ENCODE measurements at places on chromosomes 3 and 15.

DNA sequence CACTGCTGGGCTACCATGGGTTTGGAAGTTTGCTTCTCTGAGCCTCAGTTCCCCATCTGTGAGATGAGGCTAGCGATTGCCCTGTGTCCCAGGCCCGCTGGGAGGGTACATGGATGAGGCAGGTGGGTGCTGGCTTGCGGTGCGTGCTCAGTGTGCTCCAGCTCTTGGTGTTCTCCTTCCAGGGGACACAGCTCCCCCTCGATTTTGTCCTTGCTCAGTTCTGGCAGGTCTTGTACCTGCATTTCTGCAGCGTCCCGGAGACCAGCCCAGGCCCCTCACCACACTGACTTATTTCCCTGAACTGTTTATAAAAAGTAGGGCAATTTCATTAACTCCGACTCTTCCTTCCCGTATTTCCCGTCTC is 95.4 kb downstream of the TBC1D2B start:
- DNase-seq: no peak

GRCh38 chr3:43206632-43207031 is 79.7 kb upstream of the SNRK start:
- DNase-seq: no peak

DNA sequence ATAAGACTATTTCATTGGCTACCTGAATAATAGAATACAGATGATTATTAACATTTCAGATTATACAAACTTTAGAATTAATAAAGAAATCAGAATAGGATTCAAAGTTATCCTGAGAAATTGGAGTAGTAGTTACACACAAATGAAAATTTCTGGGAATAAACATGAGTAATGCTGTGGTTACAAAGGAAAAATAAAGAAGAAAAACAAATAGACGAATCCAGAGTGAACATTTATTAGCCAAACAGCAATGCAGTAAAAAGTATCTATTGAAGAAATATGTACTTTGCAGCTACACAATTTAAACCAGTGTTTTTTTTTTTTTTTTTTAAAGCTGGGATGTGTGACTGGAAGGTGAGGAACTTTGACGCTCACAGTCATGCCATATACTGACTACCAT is 1159.2 kb downstream of the TUSC7 start:
- no peak for DNase-seq

GRCh38 chr15:77540312-77541060 is 92.2 kb downstream of the LINGO1 start:
- no peak for DNase-seq

- DNase-seq: no peak
Observed at GRCh38 chr15:52714968-52715367, 35.8 kb upstream of the ATOSA start.

- peak; percentile 34 for DNase-seq
Observed at GRCh38 chr15:58222679-58223078, 84.5 kb downstream of the AQP9 start.

DNA sequence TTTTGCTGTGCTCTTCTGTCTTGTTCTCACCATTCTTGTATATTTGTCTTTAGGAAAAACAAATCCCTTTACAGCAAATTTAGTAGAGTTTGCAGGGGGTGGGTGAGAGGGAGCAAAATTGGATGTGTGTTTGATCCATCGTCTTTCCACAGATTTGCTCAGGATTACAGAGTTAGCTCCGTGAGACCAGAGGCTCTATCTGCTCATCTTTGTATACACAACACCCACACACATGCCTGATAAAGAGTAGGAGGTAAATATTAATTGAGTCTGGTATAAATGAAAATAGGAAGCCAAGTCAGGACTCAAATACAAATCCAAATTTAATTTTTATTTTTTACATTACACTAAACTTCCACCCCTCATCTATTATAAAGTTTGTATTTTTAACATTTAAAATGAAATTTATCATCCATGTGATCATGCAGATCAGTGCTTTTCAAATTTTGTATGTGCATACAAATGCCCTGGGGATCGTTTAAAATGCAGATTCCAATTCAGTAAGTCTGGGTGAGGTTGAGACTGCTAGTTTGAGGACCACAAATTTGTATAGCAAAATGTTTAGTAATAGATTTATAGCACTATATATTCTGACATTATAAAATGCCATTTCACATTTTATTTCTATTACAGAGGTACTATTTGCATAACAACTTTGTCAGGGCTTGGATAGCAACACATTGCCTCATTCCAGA is 326.7 kb downstream of the LSAMP start:
- DNase-seq: no peak

- DNase-seq: no peak
Observed at GRCh38 chr3:123518892-123519485, 65.9 kb downstream of the HACD2 start.

DNA sequence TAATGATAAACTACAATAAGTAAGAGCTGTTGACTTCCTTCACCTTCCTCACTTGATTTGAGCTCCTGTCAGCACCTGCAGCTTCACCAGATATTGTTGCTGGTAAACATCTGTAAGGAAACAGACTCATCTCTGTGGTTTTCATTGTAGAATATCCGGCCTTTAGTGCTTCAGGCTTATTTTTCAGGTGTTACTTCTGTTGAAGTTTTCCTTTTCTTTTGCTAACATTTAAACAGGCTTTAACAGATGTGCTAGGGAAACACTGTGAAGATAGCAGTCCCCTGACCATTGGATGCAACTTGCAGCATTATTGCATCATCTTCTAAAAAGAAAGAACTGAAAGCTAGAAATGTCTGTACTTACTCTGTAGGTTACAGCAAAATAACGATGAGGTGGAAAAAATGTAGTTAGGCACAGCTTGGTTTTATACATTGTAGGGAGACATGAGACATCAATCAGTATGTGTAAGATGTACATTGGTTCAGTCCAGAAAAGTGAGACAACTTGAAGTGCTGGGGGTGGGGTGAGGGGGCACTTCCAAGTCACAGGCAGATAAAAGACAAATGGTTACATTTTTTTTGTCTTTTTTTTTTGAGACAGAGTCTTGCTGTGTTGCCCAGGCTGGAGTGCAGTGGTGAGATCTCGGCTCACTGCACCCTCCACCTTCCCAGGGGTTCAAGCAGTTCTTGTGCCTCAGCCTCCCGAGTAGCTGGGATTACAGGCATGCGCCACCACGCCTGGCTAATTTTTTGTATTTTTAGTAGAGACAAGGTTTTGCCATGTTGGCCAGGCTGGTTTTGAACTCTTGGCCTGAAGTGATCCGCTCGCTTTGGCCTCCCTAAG is 10.2 kb downstream of the EDEM1 start:
- DNase-seq: peak; percentile 54

- peak; percentile 29 for DNase-seq
Observed at GRCh38 chr15:59388670-59389069, 16.0 kb upstream of the MYO1E start.

GRCh38 chr3:160643994-160644393 is 33.0 kb upstream of the ARL14 start:
- no peak for DNase-seq

- no peak for DNase-seq
Observed at GRCh38 chr15:93203036-93203435, 114.0 kb upstream of the RGMA start.

DNA sequence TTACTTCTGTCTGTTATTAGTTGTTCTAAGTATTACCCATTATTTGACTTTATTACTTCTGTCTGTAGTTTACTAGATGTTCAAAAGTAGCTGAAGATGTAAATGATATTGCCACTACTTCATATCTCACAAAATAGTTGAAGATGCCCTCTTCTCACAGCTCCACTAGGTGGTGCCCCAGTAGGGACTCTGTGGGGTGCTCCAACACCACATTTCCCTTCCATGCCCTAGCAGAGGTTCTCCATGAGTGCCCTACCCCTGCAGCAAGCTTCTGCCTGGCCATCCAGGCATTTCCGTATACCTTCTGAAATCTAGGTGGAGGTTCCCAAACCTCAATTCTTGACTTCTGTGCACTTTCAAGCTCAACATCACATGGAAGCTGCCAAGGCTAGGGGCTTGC is 80.8 kb downstream of the KCNH8 start:
- DNase-seq: no peak

GRCh38 chr3:30855400-30856292 is 38.8 kb downstream of the GADL1 start:
- no peak for DNase-seq

GRCh38 chr15:73928971-73929627 is 2.8 kb downstream of the LOXL1 start:
- no peak for DNase-seq

- no peak for DNase-seq
Observed at GRCh38 chr15:61989667-61990066, 70.6 kb downstream of the VPS13C start.

DNA sequence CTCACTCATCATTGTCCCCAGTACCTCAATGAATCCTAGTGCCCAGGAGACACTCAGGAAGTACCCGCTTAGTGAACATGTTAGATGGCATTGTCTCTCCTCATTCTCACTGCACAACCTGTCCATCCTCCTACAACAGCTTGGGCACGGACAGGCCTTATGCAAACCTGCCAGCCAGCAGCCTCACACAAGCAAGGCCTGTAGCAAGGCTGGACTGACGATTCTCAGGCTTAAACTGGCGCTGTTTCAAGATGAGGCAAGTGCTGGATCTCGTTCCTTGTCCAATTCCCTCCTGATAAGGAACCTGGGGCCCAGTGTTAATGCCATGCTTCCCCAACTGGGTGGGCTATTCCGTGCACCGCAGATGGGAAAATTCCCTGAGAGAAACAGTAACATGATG is 59.0 kb downstream of the CDCP1 start:
- no peak for DNase-seq

DNA sequence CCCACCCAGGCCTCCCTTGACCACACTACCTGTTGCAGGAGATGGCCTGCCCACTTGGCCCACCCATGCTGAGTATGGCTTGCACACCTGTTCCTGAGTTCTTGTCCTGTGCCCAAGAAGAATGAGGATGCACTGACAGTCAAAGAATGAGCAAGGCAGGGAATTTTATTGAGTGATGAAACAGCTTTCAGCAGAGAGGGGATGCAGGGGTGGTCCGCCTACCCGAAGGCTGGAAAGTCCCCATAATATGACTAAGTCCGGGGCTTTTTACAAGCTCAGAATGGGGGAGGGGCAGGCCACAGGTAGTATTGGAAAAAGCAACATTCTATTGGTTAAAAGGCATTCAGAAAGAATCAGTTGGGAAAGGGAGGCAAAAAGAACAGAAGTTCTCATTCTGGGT is 29.9 kb upstream of the RNU6-1 start:
- DNase-seq: no peak

DNA sequence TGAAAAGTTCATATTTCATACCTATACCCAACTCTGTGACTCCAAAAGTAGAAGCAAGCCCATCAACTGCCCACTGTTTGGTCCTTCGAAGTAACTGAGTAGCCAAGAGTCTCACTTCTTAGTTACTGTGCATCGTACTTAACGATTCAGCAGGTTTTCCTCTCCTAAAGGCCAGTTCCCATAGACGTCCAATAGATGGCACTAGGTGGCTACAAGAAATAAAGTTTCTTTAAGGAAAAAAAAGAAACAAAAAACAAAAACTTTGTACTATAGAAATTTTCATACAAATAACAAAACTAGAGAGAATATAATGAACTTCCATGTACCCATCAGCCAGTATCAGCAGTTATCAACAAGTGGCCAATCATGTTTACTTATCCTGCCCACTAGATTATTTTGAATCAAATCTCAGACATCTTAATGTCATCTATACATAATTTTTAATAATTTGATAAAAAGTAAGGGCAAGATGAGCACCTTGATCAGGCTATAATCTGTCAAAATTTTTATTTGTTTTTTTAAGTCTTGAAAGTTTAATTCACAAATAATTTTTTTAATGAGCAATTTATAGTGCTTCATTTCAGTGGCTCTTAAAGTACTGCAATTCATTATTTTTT is 63.8 kb upstream of the ACP3 start:
- peak; percentile 38 for DNase-seq

GRCh38 chr3:25007974-25008658 is 419.9 kb upstream of the RARB start:
- peak; percentile 30 for DNase-seq

GRCh38 chr3:72746430-72747411 is 101.5 kb downstream of the SHQ1 start:
- peak; percentile 36 for DNase-seq

DNA sequence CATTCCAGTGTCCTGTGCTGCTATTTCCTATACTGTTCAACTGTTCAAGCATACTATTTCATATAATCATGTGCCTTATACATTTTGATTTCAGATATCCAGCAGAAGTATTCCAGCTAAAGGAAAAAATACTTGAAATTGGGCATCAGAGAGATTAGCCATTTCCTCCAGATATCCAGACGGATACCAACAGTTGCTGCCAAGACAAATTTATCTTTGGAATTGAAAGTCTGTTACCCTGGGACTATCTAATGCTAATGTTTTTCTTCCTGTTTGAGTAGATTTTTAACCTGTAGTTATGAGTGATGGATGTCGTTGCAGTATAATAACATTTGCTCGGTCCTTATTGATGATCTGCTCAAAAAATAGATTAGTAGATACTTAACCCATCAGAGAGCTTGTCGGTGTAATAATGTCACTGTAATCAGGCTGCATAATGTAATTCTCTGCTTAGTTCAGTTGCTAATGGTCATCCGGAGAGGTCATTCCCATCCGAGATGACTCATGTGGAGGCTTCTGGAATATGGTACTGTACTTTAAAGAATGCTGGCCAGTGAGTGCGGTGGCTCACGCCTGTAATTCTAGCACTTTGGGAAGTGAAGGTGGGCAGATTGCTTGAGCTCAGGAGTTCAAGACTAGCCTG is 51.5 kb downstream of the TIMP4 start:
- no peak for DNase-seq

DNA sequence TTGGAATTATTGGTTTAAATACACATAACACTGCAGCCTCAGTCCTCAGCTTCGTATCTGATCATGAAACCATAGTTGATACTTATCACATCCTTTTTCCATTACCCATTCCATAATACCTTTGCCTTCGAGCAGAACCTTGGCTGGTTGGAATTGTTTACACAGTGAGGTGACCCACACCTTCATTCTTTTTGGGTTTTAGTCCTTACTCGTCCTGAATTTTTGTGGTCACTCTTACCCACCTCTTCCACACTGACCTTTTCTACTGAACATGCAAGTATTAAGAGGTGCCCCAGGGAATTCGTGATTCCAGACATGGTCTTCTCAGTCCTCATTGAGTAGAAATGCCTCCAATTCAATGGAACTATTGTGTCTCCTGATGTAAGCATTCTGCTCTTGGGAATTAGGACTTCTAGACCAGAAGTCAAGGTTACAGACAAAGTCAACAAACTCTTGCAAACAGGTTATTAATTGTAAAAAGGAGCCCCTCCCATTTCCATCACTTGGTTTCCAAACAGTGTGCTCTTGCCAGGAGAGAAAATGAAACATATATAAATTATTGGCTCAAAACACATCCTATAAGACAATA is 37.7 kb downstream of the SCN11A start:
- no peak for DNase-seq

GRCh38 chr3:38003371-38003816 is 12.8 kb downstream of the VILL start:
- DNase-seq: no peak

GRCh38 chr15:25712961-25713355 is 150.2 kb downstream of the ATP10A start:
- no peak for DNase-seq

- peak; percentile 22 for DNase-seq
Observed at GRCh38 chr15:65796610-65797078, 4.6 kb upstream of the DENND4A start.

- no peak for DNase-seq
Observed at GRCh38 chr15:69096626-69097025, 63.8 kb upstream of the GLCE start.
